ENCODE measurements at places on chromosomes 6 and 20.

- DNase-seq, result no peak
Observed at GRCh38 chr6:56798163-56798562, 155.5 kb upstream of the DST start.

- no peak for DNase-seq
Observed at GRCh38 chr20:39445095-39445494, 483.0 kb downstream of the DHX35 start.

DNA sequence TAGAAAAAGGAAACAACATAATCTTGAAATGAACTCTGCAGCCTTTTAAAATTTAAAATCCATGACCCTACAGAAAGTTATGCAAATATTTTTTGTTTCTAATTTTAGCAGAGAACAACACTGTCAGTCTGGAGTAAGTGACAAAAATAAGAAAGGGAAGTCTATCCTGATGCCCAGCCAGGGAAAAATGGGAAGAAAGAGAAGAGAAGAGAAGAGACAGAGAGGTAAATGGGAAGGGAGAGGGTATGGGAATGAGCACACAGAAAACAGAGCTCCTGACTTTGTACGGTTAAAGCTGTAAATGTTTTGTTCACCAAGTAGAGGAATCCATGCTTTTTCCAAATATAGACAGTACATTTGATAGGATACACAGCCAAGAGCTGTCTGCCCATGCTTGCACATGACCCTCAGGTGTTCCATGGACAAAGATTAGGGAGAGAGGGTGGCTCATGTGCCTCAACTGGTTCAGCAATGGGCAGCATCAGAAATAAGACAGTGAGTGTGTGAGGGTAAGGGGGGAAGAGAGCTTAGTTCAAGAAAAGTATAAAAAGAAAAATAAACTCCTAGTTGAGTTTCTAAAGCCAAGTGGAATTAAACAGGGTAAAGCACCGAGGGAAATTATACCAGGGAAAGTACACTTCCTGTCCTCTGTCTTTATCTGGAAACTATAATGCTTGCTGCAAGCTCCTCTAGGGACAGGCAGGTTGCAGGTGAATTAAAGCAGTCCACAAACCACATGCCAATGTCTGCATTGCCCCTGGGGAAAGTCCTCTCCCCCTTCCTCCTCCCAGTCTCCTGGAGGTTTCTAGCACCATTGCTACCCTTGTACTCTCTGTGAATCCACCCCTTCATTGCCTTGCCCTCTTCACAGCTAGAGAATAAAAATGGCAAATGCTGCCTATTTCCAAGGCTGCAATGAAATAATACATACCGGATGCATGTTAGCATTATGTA, 30.0 kb downstream of the MAP3K5 start:
- no peak for DNase-seq

- DNase-seq, result no peak
Observed at GRCh38 chr20:24970030-24970553, 21.0 kb downstream of the CST7 start.

DNA sequence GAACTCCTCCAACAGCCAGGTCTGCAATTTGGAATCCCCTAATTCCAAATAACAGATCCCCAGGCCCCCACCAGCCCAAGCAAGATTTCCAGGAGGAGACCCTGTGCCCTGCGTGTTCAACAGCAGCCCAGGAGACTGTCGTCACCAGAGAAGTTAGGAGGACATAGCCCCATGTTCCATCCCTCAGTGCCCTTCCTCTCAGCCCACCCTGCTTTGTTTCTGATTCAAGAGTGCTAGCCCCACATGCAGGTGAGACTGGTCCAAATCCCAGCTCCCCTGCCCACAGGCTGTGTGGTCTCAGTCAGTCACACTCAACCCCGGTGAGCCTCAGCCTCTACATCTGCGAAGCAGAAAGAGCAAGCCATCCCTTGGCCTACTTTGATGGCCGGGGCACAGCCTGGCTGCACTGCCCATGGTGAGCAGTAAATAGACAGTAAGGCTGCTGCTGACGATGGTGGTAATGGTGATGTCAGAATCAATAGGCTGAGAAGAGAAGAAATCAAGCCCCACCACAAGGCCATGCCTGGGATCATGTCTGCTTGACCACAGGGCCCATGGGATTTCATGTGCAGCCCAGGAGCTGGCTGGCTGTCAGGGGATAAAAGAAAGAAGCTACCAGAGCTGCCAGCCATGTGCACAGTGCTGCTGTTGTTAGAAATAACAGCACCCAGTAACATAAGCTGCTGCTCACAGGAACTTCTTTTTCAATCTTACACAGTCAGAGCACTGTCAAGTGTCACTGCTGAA, 51.5 kb upstream of the NXT1 start:
- no peak for DNase-seq

GRCh38 chr6:35808688-35809087, 3.5 kb downstream of the LHFPL5 start:
- DNase-seq, result no peak
